ENCODE measurements at places on chromosomes 5 and 9.
A peak's percentile ranks its signal among the peaks of the same experiment; 100 is the strongest.

GRCh38 chr9:110472111-110472510 is 107.4 kb downstream of the SVEP1 start:
- no peak for DNase-seq

GRCh38 chr9:85508616-85509015 is 233.1 kb downstream of the AGTPBP1 start:
- no peak for DNase-seq

- no peak for DNase-seq
These were observed 22.4 kb downstream of the MOCS2 start for GRCh38 chr5:53087171-53087570.

DNA sequence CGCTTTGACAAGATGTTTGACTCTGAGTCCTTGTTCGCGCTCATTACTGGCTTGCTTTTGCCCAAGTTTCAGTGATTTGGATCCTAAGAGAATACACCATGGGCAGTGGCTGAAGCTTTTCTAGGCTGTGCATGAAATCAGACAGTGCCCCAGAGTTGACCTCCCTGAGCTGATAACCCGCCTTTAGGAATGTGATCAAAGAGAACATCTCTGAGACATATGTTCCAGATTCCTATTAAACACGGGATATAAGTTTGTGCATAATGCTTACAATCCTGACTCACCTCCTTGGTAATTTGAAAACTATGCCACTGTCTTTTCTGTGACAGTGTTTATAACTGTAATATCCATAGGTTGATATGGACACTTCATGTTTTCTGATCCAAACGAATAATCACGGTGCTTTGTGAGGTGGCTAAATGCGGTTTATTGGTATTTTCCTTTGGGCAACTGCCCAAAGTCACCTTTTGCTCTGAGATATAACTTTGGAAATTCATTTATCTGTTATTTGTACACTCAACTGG is 732.9 kb downstream of the MTRR start:
- DNase-seq, result no peak

DNA sequence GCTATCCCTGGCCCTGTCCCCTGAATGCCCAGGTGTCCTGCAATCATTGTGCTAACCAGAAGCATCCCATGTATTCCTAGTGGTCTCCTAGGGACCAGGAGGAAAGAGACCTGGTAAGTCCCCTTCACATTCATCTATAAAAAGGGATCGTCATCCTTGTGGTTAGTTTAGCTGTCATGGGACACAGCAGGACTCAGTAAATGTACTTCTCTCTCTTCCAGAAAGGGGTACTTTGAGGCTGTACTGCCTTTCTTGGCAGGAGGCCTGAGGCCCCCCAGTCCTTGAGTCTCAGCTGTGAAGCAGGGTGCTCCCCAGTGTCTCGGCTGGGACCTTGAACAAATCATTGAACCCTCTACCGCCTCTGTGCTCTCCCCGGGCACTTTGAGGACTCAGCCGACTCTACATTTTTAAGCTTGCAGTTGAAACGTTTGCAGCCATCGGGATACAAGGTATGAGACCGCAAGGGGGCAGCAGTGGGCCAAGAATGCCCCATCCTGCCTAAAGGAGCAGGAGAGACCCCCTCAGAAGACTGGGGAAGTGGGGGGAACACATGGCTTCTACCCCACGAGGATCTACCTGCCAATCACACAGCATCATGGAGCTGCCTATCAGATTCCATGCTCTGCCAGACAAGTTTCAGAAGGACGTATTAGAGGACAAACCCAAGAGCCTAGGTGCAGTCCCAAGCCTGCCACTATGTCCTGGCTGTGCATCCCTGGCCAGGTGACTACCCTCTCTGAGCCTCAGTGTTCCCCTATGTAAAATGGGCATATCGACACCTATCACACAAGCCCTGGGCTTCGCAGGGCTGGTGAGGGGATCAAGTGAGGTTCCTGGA is 2.4 kb upstream of the PHYKPL start:
- peak; percentile 87 for DNase-seq

DNA sequence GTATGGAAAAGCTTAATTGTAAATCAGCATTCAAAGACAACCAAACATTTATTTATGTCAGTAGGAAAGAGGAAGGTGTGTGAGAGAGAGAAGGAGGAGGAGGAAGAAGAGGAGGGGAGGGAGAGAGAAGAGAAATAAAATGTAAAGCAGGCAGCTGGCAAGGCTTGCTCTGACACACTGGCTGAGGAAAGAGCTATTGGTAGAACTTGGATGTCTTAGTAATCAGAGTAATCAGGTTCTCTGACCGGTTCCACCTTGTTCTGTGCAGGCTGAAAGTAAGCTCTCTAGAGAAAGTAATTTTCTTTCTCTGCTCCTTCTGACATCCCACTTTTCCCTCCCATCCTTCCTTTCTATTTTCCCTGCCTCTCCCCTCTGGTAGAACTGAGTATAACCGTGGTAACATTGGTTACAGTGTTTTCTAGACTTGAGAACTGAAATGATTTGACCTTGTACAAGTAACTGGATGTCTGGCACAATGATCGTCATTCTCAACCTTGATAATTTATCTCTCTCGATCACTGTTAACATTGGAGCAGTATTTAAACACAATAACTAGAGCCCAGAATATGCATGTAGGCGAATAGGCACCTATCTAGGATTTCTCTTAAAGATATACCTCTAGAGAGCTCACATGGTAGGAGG is 33.3 kb downstream of the TLE4 start:
- no peak for DNase-seq

GRCh38 chr9:87857141-87857947 is 25.3 kb upstream of the SPATA31E1 start:
- no peak for DNase-seq

DNA sequence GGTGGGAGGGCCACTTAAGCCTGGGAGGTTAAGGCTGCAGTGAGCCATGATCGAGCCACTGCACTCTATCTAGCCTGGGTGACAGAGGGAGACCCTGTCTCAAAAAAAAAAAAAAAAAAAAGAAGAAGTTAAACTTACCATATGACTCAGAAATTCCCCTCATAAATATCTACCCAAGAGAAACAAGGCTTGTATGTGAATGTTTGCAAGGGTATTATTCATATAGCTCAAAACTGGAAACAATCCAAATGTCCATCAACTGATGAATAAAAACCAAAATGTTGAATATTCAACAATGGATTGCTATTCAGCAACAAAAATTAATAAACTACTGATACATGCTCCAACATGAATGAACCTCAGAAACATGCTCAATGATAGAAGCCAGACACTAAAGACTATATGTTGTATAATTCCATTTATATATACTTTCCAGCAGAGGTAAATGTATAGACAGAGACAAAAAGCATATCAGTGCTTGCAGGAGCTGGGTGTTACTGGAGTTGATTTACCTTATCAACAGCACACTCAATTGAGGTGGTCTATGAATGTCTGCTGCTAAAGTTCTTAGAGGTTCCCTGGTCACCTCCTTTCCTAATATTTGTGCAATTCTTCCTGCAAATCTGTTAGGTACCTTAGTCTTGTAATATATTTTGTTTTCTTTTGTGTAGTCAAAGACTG is 5.3 kb upstream of the SREK1 start:
- no peak for DNase-seq

GRCh38 chr9:107980984-107981383 is 491.4 kb upstream of the KLF4 start:
- no peak for DNase-seq

DNA sequence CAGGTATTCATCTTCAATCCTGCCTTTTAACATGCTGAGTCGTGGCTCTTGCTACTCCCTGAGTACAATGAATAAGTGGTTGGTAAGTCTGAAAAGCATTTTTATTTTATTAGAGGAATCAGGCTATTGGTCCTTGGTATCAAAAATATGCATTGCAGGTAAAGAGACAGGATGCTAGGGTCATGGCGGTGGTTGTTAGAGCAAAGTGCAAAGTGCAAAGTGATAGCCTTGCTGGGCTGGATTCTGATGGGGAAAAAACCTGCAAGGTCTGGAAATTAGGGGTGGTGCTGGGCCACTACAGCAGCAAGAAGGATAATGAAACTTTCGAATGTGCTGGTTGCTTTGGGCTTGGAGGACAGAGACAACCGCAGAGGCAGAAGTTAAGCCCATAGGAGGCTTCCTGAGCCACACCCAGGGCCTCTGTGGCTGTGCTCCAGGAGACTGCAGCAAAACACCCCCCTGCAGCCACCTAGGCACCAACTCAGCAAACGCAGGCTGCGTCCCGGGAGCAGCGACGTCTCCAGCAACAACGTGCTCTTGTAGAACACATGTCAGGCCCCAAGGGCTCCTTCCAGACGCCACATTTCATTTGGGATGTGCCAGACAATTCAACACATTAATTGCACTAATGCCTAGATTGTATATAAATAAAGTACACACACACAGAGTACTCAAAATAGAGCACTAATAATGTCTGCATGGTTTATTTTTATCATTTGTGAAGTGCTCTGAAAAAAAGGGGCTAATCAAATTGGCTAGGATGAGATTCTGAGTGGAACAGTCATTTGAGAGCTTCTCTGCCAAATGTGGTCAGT is 149.8 kb upstream of the RAPGEF1 start:
- no peak for DNase-seq

DNA sequence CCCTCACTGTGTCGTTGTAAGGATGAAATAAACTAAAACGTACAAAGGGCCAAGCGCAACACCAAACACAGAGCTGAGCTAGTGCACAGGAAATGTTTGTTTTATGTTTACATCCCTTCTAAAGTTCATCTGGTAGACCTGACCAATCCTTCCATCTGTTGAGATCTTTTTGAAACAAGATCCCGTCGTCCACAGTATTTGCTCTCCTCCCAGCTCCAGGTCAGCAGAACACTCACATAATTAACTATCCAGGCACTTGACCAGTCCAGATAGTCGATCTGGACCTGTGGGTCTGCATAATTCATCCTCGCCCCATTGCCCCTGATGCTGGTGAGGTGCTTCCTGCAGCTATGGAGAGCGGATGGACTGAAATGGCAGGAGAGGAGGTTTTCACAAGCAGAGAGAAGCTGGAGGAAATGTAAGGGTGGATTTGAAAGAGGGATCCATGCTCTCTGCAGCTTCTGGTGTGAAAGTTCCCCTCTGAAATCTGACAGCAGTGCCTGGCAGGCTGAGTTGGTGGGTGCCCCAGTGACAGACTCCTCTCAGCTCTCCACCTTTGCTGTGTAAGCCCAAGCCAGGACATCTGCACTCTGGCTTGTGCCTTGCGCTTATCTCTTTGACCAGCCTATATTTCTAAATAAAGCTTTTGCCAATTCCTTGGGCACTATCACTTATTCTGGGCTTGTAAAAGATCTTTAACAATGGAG is 102.4 kb downstream of the TTLL11 start:
- no peak for DNase-seq
